Adipocyte (in vitro differentiated cells): ENCODE measurements at places on chromosomes 13 and 19.
A peak's percentile ranks its signal among the peaks of the same experiment; 100 is the strongest.

DNA sequence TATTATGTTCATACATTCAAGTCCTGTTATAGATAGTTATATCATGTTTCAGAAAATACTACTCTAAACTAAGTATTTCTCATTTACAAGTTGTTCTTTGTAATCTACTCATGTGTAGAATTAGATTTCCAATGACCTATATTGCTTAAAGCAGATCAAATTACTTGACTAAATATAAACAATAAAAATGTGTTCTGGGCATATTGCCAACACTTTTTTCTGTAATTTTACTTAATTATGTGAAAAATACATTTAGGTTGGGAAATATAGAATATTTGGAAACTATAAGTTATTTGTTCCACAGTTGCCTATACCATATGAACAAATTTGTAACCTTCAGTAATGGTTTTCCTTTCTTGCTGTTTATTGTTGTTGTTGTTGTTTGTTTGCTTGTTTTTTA lies 275.2 kb upstream of the PCDH9 start:
- no peak for DNase-seq

- DNase-seq, result no peak
These were observed 17.6 kb upstream of the RASA3 start for GRCh38 chr13:114149774-114150740.

DNA sequence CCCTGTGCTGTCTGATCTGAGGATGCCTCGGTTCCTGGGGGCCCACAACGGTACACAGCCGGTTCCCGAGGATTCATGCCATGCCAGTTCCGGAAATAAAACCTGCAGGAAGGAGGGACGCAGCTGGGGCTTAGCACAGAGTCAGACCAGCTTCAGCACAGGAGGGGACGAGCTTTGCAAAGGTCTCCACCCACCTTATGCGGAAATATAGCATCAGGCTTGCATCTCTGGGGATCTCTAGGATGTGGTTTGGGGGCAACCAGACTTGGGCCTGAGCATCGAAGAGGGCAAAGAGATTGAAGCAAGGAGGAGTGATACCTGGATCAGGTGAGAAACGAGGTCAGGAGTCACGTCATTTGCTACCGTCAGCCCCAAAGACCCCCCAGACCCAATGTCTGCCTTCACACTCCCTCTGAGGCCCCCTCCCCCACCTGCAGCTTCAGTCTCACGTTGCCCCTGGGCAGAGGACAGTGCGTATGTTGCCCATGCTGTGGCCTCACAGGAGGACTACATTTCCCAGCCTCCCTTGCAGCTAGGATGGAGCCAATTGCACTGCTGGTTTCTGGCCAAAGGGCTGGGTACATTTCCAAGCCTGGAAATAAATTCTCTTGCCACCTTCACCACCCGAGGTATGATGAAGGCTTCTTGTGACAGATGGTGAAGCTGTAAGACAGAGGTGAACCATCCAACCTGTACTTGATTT lies 12.1 kb downstream of the TYK2 start:
- no peak for DNase-seq

GRCh38 chr13:76643596-76643995 lies 242.6 kb downstream of the KCTD12 start:
- DNase-seq, result no peak

DNA sequence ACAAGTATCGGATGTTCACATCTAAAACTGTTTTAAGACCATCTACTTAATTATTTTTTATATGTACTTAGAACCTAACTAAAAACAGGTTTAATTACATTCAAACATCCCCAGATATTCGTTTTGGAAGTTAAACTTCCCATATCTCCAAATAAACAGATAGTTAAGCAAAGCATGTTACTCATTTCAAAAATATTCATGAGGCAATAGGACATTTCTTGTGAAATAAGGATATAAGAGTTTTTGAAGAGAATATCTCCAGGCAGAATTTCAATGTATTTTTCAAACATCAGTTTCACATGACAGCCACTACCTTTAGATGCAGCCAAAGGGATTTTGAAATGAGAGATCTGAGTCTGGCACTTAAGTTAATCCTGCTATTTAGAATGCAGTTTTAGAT lies 697.5 kb downstream of the SLITRK1 start:
- peak; percentile 90 for DNase-seq

- DNase-seq, result no peak
These were observed 7.9 kb upstream of the LGALS14 start for GRCh38 chr19:39696387-39696786.

DNA sequence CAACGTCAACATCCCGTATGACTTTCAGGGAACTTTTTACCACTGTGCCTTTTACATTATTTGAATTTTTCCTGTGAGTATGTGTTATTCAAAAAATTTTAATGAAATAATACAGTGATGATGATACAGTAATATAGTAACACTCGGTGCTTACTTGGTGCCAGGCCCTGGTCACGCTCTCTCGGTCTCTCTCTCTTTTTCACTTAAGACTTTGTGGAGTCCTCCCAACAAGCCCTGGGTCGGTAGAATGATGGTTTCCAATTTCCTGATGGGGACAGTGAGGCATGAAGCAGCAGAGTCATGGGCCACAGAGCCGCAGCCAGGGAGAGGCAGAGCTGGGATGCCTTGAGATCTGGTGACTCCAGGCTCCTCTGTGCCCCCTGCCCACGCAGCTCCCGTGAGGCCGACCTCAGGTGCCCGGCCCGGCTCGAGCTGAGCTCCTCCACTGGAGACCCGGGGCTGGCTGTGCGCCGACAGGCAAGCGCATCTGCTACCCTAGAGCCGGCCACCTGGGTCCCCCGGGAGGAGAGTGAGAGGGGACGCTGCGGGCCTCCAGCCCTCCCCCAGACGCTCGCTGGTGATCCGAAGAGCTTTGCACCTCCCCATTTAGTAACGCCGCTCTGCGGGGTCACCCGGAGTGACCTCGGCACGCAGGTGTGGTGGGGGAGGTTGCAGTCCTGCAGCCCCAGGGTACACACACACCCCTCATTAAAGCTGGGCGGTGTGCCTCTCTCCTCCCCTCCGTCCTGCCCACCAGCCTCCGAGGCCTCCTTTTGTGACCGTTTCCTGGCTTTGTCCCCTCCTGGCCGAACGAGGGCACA lies 4.4 kb upstream of the SBK3 start:
- peak; percentile 84 for DNase-seq

- peak; percentile 79 for DNase-seq
These were observed 2.4 kb downstream of the FOSB start for GRCh38 chr19:45469945-45470761.
